ENCODE measurements at places on chromosomes 1 and 21. TPM values are rescaled to one million over a fixed set of nuclear protein-coding genes. Genes with fewer than 3 reads are reported as not detected.
A peak's percentile ranks its signal among the peaks of the same experiment; 100 is the strongest.

GRCh38 chr1:1125945-1126344 lies 10.1 kb upstream of the C1orf159 start:
- DNase-seq, result no peak

- DNase-seq, result no peak
Measured at GRCh38 chr1:116036255-116036654, 59.9 kb downstream of the SLC22A15 start.

- DNase-seq, result no peak
Measured at GRCh38 chr1:16386454-16387113, 19.5 kb downstream of the SZRD1 start.

- DNase-seq, result no peak
Measured at GRCh38 chr21:17798796-17799195, 20.4 kb downstream of the C21orf91 start.

DNA sequence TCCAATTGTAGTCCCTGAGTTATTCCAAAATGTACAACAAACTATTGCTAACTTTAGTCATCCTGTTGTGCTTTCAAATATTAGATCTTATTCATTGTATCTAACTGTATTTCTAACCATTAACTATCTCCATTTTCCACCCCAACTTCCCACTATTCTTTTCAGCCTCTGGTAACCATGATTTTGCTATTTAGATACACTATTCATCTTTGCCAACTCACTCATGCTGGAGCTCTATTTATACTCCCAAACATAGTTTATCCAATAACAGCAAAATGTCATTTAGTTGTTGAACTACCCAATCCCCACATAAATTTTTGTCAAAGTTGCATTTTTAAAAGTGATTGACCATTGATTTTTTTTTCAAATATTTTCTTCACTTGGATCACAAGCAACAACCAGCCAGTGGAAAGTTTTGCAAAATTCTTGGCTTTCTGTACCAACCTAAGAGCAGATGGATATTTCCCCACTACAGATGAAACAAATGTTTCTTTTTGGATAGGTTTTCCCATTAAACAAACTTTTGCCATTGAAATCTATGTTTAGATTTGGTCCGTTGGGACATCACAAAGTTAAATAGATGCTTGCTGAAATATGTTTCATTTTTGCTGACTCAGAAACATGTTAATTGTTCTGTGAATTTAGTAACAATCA lies 866.0 kb downstream of the LTN1 start:
- DNase-seq, result no peak

DNA sequence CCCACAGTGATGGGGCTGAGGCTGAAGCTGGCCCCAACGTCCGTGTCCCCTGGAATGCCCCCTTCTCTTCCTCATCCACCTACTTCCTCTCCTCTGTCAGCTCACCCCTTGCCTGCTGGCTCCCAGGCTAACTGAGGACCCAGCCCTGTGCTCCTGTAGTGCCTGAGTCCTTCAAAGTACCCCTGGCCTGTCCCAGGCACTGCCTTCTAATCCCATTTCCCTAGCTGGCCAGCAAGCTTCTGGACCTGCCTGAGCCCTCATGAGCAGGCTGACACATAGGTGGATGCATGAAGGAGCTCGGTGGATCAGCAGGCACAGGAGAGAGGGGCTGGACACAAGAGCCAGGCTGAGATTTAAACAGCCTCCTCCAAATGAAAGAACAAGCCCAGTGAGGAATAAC lies 650.8 kb downstream of the NPHP4 start:
- no peak for DNase-seq

GRCh38 chr1:93042187-93043056 lies 36.7 kb upstream of the MTF2 start:
- DNase-seq, result no peak

- peak; percentile 45 for DNase-seq
Measured at GRCh38 chr1:228018961-228019721, 12.3 kb downstream of the WNT3A start.

DNA sequence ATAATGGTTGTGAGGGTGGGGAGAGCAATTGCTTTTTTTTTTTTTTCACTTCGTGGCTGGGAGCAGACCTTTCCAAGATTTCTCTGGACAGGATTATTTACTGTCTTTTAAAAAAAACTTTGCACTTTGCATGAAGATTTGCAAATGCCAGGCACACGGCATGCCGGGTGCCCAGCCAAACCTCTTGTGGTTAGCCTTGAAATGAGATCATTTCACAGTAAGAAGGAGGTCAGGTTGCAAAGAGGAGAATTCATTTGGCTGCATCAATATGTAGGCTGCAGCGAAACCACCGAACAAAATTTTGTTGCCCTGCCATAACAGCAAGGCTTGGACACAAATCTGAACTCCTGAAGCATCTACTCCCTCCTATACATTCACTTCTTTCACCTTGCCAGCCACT lies 36.5 kb upstream of the KCND3 start:
- no peak for DNase-seq

- no peak for DNase-seq
Measured at GRCh38 chr1:231214918-231215680, 25.9 kb upstream of the GNPAT start.

DNA sequence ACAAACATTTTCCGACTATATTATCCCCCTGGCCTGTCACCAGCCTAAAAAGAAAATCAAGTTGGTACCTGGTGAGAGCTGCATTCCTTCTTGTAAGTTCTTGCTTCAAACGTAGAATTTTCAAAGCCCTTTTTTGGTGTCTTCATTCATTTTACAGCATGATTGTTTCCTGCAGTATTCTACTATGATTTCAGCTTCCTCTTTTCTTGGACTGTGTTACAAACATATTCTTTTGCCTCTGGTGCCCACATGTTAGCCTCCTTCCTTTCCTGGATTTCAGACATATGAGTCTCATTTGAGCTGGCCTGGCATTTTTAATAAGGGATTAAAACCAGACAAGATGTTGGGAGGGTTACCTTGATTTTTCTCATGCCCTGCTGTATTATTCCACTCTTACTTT lies 142.5 kb downstream of the PIGK start:
- no peak for DNase-seq

- no peak for DNase-seq
Measured at GRCh38 chr1:10263450-10264082, 53.2 kb downstream of the KIF1B start.

DNA sequence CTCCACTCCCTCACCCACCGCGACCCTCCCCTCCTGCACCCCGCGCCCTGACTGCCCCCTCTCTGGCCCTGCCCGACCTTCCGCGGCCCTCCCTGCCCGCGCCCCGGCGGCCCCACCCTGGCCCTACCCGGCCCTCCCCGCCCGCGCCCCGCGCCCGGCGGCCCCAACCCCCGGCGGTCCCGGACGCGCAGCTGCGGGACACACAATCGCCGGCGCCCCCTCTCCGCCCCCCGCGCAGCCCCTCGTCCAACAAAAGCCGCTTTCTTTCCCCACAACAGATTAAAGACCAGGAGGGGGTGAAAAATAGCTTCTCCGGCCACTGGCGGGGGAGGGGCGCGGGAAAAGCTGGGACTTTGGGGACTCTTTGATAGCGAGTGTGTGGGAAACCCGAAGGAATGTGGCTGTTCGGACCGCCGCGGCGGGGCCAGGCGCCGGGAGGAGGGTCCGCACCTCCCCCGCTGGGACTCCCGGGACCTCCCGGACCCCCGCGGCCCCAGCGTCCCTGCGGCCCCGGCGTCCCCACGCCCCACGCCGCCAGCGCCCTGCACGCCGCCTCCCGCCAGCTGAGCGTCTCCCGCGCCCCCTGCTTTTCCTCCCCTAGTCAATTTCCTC lies 8.8 kb upstream of the ID3 start:
- no peak for DNase-seq

DNA sequence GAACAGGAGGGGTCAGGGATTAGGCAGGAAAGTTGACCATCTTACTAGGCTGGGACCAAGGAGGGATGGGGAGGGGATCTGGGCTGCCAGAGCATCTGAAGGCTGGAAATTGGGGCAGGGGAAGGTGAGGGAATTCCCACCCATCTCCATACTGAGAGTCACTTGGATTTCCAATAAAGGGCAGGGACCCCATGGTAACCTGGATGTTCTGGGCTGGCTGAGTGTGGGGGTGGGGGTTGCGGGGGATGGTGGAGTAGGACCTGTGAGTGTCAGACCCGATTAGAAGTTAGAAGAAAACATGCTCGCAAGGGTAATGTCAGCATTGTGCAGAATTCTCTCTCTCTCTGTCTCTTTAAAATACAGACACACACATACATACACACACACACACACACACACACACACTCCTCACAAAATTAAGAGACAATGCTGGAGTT lies 40.0 kb upstream of the EPS15 start:
- no peak for DNase-seq

DNA sequence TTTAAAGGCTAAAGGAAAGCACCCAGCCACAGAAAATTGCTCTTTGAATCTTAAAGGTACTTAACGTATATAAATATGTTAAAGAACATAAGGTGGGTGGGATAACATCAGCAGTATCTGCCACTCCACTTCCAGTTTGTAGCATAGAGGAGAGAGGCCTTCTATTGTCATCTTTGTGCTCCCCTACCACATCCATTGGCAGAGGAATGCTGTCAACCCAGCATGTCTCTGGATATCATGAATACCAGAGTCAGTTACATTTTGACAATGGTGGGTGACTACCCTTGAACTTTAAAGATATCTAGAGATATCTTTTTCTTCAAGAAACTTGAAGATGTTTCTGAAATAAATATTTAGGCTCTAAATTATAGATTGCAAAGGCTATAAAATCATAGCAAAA lies 283.2 kb upstream of the LRRC7 start:
- no peak for DNase-seq

DNA sequence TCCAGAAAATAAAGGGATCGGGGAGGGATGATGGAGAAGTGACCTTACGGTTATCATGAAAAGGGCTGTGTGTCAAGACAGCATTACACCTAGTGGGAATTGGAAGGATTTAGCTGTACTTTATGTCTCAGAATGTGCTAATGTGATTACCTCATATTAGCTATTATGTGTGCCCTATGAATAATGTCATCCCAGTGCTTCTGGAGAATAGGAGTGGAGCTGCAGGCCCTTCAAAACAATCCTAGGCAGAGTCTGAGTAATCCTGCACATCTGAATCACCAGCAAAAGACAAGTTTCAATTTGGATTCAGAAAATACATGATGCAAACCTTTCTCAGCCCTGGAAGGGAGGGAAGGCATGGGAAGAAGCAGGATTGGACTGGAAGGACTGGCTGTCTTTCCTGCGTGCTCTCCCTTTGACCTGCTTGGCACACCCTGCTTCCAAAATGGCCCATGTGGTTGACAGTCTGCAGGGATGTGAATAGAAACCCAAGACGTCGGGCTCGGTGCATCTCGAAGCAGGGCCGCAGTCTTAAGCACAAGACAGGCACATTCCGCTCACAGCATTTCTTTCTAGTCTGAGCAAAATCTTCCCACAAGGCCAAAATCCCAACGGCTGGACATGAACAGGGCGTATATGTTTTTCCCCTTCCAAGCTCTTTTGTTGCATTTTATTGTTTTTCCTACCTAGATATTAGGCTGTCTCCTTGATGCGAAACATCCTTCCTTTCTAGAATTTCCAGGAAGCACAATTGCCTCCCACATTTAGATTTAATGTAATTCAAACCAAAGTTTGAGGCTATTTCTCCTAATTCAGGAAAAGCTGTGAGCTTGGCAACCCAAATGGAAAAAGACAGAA lies 54.3 kb upstream of the TARBP1 start:
- DNase-seq, result peak; percentile 60

DNA sequence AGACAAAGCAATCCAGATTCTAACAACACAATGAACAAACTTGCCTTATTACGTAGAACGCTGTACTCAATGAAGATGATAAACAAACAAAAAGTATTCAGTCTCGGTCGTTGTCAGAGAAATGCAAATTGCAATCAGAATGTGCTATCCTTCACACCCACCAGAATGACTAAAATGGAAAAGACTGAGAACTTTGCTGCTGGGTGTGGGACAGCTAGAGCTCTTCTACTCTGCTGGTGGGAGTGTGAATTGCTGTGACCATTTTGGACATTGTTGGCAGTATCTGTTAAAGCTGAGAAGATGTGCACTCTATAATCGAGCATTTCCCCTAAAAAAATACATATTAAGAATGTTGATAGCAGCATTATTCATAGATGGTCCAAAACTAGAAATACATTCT lies 111.4 kb downstream of the PEX14 start:
- no peak for DNase-seq

DNA sequence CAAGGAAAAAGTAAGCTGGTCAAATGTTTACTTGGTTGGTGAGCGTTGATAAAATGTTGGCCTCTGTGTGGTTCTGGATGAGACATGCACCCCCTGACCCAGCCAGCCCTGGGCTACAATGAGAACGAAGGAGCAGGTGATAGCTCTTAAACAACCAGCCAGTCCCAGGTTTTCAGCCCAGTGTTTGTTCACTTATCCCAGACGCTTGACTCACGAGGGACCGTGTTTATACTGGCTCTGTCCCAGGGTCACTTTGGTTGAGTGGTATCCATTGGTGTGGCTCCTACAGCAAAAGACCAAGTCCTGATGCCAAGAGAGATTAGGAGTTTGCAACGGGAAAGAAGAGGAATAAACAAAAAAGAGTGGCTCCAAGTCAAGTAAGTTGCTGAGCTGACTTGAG lies 86.9 kb downstream of the KCNJ15 start:
- DNase-seq, result no peak

- DNase-seq, result peak; percentile 49
Measured at GRCh38 chr1:8078176-8078671, 52.1 kb upstream of the ERRFI1 start.

DNA sequence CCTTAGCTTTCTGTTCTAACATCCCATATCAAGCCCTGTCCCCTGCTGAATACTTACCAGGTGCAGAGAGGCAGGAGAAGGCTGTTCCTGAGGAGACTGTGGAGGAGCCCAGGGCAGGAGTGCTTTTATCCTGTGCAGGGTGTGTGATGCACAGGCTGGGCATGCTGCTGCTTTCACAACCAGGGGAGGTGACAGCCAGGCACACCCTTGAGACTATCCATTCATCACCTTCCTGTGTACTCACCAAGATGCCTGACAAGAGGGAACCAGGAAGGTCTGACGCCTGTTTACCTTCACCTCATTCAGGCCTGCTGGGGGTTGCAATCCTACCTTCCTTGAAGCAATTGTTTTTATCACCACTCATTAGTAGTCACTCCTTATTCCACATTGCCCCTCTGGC lies at the start of gene LCE3E:
LCE3E (minus strand) TSS at position 100 of the 400 bp plus-strand sequence. CDS start 572 bp downstream, outside the sequence.
- no peak for DNase-seq

The TNFRSF4 gene
- 1.6 TPM for total RNA-seq

The TTLL10 gene
- total RNA-seq, result 0.33 TPM

The LRRC39 gene
- total RNA-seq, result 2.5 TPM

The BCAN gene
- total RNA-seq, result not detected

The TAF13 gene
- total RNA-seq, result 25.8 TPM

The ARTN gene
- total RNA-seq, result not detected

The CNKSR1 gene
- total RNA-seq, result 22.3 TPM

The OR2L3 gene
- 0.15 TPM for total RNA-seq

The KRTAP21-2 gene
- not detected for total RNA-seq

The SRGAP2C gene
- 37.0 TPM for total RNA-seq

The CYP4X1 gene
- total RNA-seq, result 46.8 TPM

The FAM72A gene
- 0.98 TPM for total RNA-seq

The BPNT1 gene
- 14.6 TPM for total RNA-seq

The DCST1 gene
- total RNA-seq, result 0.16 TPM

The PDZK1IP1 gene
- total RNA-seq, result 69.4 TPM

All from breast epithelium (tissue), 4 donors.